ENCODE measurements at places on chromosomes 6 and 20.

GRCh38 chr20:45367126-45367525, 4.2 kb downstream of the SYS1 start:
- no peak for DNase-seq

- DNase-seq: no peak
Observed at GRCh38 chr6:134809130-134809529, 140.8 kb downstream of the ALDH8A1 start.

DNA sequence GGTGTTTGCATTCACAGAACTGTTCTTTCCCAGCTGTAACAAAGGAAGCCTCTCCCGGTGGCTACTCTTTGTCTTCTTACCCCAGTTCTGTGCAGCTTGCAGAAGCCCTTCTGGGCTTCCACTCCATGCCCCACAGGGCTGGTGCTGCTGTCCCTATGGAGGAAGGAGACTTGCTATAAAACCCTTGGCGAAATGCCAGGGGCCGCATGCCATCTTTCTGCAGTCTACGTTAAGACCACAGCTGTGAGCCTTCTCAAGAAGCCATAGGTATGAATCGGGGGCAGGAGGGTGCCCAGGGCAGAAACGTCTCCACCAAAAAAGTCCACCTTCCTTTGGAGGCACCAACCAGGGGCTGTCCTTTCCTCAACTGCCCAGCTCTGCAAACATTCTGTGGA, 60.7 kb downstream of the PRND start:
- DNase-seq: no peak

DNA sequence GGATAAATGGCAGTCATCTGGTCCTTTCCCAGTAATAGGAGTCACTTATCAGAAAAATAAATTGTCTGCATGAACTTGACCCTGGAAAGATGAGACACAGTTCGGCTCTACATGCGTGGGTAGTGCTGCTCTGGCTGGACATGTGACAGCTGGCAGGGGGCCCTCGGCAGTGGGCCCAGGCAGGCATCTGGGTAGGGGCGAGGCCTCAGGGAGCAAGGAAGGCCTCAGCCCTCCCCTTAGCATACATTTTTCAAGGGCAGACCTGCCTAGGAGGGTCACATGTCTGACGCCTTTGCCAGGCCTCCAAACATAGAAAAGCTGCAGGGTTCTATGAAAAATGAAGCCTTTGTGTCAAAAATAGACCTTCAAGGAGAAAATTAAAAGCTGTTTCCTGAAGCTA, 12.8 kb upstream of the ILRUN start:
- peak; percentile 83 for DNase-seq

GRCh38 chr20:45467861-45468260, 1.7 kb upstream of the WFDC2 start:
- no peak for DNase-seq

DNA sequence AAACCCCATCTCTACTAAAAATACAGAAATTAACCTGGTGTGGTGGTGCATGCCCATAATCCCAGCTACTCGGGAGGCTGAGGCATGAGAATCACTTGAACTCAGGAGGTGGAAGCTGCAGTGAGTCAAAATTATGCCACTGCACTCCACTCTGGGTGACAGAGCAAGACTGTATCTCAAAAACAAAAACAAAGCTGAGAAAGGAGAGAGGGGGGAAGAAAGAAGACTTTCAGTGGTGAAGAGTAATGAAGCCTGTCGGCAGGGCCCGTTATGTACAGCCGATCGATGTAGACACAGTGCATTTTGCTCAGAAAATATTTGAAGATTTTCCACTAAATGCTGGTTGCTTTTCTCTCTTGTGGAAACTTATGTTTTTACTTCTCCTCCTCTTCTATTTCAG, 13.8 kb downstream of the VAPB start:
- DNase-seq: no peak

- no peak for DNase-seq
Observed at GRCh38 chr20:44336086-44336485, 757 bp upstream of the R3HDML start.

DNA sequence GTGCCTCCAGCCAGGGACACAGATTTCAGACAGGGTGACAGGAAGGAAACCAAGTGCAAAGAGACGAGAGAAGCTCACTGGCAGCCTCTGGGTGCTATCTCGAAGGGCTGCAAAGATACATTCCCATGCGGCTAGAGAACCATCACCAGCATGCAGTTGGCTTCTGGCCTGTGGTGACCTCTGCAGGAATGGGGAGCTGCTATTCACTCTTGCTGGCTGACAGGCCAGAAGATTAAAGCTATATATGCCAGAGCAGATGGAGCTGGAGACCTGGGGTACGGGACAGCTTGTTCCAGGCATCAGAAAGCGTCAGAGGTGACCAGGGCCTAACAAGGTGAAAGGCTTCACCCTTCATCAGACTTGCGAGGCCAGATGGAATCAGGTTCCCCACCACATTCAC, 20.0 kb downstream of the MAP1LC3A start:
- no peak for DNase-seq

DNA sequence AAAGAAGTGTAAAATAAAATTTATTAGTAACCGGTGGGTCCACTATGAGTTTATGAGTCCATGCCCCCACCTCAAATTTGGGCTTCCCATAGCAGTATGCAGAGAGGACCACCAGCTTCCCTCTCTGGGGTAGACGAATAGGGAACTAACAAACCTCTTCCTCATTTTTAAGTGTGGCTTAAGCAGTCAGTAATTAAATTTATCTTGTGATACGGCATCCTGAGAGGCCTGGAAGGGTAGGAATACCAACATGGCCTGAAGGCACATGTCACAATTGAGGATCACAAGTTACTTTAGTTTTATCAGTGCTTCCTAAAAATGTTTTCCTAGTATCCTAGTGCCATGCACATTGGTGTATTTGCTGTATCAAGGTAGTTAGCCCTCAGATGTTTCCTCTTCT, 239.9 kb downstream of the HIVEP2 start:
- DNase-seq: no peak

GRCh38 chr20:14521436-14521835, 184.0 kb upstream of the FLRT3 start:
- DNase-seq: no peak

DNA sequence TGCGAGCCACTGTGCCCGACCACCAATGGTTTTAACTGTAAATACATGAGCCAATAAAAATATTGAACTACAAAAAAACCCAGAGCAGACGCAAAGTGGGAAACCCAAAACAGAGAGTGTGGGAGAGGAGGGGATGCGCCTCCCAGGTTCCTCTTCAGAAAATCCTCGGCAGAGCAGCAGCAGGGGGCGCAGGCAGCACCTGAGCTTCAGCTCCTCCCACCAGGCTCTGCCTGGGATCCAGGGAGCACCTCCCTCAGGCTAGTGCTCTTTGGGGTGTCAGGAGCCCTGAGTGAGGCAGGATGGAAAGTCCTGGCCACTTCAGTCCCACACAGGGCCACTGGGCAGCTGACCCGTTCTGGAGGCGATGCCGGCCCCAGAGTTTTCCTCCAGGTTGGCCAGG, 536.9 kb upstream of the CDH4 start:
- DNase-seq: no peak

DNA sequence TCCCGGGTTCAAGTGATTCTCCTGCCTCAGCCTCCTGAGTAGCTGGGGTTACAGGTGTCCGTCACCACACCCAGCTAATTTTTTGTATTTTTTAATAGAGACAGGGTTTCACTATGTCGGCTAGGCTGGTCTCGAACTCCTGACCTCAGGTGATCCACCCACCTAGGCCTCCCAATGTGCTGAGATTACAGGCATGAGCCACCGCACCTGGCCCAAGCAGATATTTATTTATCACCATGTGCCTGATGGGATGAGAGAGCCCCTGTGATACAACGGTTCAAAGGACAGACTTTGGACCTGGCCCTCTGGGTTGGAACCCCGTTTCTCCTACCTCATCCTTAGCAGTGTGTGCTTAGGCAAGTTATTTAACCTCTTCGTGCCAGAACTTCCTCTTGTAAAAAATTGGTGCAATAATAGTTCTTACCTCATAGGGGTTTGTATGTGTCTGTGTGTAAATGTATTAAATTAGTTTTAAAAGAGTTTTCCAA, 19.2 kb upstream of the STK38 start:
- no peak for DNase-seq

DNA sequence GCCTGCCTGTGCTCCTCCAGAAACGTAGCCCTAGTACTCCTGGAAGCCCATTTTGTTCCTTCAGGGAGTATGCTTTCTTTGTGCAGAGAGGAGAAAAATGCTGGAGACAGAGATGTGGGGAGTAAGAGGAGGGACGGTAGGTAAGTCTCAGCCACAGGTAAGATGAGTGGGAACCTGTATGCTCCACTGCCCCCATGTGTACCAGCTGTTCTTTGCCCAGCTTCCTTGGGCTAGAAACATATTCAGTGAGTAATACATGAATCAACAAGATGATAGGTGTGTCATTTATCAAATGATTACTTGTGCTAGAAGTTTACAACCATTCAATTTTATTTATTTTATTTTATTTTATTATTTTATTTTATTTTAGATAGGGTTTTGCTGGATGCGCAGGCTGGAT, 13.6 kb upstream of the CEP85L start:
- DNase-seq: no peak

- no peak for DNase-seq
Observed at GRCh38 chr6:25035512-25036435, 100.0 kb upstream of the RIPOR2 start.
